ENCODE measurements at places on chromosomes 13 and 19.

DNA sequence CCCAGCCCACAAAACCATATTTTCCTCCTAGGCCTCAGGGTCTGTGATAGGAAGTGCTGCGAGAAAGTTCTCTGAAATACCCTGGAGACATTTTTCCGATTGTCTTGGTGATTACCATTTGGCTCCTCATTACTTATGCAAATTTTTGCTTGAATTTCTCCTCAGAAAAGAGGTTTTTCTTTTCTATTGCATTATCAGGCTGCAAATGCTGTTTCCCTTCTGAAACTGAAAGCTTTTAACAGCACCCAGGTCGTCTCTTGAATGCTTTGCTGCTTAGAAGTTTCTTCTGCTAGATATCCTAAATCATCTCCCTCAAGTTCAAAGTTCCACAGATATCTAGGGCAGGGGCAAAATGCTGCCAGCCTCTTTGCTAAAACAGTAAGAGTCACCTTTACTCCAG is 434.2 kb downstream of the PCDH20 start:
- DNase-seq, result no peak

DNA sequence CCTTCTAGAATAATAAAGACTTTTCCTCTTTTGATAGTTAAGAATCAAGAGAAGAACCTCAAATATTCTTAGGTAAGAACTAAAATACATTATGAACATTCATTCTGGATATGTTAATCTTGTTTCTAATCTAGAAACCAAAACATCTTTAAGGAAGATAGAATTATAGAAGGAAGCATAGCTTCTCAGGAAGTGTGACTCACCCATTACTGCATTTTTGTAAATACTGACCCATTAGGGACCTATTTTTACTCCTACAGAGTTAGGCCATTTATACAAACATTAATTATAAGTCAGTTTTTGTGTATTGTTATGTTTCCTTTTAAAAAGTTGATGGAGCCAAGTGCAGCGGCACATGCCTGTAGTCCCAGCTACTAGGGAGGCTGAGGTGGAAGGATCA is 147.1 kb downstream of the NUFIP1 start:
- no peak for DNase-seq

GRCh38 chr19:50818859-50819472 is 4.6 kb downstream of the KLK1 start:
- DNase-seq, result no peak

- DNase-seq, result no peak
Observed at GRCh38 chr13:114309806-114310410, 4.4 kb upstream of the CHAMP1 start.

DNA sequence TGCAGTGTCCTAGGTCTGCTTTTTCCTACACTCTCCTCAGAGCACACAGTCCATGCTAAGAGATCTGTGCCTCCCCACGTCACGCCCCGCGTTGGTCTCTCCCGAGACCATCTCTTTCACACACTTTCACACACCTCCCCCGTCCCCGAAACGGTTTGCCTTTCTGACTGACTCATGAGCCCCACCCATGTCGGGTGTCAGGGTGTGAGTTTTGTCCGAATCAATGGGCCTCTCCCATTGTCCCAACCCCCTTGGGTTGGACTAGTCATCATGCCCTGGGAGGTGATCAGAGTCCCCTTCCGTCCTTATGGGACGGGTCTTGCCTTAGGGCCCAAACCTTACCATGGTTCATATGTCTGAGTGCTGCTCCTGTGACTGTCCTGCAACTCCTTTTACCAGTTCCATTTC is 214.0 kb upstream of the HTR2A start:
- DNase-seq, result no peak

DNA sequence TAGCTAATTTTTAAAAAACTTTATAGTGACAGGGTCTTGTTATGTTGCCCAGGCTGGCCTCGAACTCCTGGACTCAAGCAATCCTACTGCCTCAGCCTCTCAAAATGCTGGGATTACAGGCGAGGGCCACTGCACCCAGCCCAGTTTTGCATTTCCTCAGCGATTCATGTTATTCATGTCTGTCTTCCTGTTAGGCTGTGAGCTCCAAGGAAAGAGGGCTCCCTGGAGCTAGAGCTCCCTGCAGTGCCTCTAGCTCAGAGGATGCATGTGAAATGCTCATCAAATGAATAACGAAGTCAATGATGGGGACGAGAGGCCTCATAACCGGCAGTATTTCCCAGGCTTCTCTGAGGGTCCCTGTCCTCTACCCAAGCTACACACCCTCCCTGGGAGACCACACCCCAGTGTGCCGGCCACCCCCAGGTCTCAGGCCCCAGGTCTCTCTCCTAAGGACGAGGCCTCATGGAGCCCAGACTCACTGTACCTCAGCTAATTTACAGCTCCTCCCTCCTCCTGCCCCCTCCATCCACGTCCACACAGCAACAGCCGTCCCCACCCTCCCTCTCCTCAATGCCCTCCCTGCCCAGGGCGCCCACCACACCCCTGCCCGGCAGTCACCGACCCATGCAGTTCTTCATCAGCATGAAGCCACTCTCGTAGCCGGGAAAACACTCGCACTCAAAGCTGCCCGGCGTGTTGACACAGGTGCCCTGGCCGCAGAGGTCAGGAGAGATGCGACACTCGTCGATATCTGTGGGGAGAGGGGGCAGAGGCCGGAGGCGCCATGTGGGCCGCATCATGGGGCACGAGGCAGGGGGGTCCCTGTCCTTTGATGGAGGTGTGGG is 28.5 kb downstream of the FBN3 start:
- DNase-seq, result no peak

GRCh38 chr13:30874111-30874510 is 32.0 kb upstream of the MEDAG start:
- no peak for DNase-seq

GRCh38 chr13:39515224-39515714 is 87.7 kb downstream of the LHFPL6 start:
- no peak for DNase-seq

DNA sequence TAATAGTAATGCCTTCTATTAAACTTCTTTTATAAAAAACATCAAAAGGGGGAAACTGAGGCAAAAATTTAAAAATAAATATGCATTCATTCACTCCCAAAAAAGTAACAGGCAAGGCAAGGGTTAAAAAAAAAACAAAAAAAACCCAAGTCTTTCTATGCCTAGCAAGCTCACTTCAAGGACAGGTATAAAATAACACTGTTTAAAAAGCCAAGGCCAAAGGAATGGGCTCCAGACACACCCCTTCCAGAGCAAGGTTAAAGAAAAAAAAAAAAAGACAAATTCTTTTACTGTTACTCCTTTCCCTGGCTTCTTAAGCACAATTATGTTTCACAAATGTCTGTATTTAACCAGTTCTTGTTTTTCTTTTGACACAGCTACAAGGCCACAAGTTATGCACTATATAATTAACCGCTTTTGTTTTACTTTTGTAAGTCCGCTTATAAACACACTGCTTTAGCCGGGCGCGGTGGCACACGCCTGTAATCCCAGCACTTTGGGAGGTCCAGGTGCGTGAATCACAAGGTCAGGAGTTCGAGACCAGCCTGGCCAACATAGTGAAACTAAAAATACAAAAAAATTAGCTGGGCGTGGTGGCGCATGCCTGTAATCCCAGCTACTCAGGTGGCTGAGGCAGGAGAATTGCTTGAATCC is 3.6 kb downstream of the SIGLEC11 start:
- DNase-seq, result no peak

DNA sequence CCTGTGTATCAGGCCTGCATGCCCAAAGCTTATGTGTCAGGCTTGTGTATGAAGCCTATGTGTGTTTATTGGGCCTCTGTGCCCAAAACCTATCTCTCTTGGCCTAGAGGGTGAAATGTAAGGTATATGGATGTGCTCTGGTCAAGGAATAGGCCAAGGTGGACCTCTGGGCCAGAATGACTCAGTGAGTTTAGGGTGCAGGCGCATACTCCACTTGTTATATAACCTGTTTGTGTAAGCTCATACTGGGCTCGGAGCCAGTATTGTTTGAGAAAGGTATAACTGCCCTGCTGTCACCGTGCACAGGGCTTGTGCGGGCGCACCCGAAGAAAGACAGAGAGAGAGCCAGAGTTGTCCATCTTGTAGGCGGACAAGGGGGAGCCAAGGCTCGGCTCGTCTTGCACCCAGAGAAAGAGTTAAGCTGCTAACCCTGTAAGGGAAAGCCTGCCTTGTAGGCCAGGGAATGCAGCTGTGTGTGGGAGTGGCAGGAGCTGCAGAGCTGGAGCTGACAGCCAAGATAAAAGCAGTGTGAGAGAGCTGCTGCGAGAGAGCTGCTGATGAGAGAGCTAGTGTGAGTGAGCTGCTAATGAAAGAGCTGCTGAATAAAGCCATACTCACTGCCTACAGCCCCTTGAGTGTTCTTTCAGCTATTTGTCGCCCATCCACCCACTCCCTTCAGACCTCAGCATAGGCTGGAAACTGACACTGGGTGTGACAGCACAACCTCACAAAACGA is 43.4 kb upstream of the N4BP2L1 start:
- no peak for DNase-seq

Data from activated T-cell treated with anti-CD3 and anti-CD28 coated beads for 4 hours (primary cell).